Activated CD4-positive, alpha-beta T cell treated with anti-CD3 and anti-CD28 coated beads, Interleukin-2, amount 10 ng/mL, durations not matched to agents 7 days and 5 days (primary cell): ENCODE measurements at places on chromosomes 12 and 14. TPM values are rescaled to one million over a fixed set of nuclear protein-coding genes. Genes with fewer than 3 reads are reported as not detected.

Gene GPR65
- 17.9 TPM for total RNA-seq

Gene CLEC2B
- 61.4 TPM for total RNA-seq

Gene LMNTD1
- total RNA-seq: not detected

Gene GUCY2C
- not detected for total RNA-seq

Gene RERGL
- total RNA-seq: not detected

Gene C12orf54
- not detected for total RNA-seq

Gene PPP4R4
- 3.7 TPM for total RNA-seq

Gene NRXN3
- total RNA-seq: not detected

Gene NFE2
- total RNA-seq: not detected

Gene OTX2
- not detected for total RNA-seq

Gene PROX2
- total RNA-seq: not detected

Gene BCDIN3D
- total RNA-seq: 8.7 TPM

Gene SYT1
- total RNA-seq: not detected

Gene TMEM179
- total RNA-seq: not detected

Gene RD3L
- not detected for total RNA-seq

Gene C14orf132
- 1.5 TPM for total RNA-seq

DNA sequence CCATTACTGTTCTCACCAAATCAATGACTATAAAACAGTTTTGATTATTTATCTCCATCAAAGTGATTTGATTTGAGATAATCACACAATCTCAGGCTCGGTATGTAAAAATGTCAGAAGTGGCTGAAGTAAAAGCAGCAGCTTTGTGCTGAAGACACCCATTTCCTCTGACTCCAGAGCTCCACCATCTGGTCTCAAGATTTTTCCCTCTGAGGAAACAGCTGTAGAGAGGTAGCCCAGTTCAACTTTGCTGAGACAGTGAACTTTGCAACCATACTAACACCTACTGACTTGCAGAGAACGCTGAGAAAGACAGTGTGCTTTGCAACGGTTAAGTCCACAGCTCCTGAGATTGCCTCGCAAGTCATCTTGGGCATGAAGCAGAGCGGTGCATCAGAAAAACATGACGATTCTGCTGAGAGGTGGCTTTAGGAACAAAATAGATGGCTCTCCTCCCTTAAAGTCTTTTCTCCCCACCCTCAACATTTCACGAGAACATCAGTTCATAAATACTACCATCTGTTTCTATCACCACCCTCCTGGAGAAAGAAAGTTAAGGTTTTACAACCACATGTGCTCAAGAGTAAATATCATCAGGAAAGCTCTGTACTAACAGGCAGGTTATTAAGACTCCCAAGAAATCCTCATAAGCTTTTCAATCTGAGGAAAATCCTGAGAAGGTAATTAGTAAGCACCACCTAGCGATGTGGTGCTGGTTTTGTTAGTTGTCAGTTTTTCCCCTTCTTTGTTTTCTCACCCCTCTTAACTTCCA lies 34.8 kb downstream of the HIGD1C start:
- DNase-seq: peak; percentile 57

DNA sequence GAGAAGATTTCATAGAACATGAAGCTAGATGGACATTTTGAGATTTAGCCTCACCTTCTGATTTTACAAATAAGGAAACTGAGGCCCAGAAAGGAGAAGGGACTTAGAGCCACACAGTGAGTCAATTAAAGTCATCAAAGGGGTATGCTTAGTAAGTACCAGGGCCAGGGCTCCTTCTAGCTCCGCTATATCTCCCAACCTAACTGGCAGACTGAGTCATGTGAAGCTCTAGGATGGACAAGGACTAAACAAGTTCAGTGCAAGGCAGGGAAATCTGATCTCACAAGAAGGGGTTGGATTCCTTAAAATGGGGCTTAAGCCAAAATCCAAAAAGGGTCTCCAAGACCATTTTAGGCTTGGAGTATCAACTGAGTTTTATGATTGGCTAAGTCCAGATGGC lies 215.8 kb downstream of the PHLDA1 start:
- no peak for DNase-seq

DNA sequence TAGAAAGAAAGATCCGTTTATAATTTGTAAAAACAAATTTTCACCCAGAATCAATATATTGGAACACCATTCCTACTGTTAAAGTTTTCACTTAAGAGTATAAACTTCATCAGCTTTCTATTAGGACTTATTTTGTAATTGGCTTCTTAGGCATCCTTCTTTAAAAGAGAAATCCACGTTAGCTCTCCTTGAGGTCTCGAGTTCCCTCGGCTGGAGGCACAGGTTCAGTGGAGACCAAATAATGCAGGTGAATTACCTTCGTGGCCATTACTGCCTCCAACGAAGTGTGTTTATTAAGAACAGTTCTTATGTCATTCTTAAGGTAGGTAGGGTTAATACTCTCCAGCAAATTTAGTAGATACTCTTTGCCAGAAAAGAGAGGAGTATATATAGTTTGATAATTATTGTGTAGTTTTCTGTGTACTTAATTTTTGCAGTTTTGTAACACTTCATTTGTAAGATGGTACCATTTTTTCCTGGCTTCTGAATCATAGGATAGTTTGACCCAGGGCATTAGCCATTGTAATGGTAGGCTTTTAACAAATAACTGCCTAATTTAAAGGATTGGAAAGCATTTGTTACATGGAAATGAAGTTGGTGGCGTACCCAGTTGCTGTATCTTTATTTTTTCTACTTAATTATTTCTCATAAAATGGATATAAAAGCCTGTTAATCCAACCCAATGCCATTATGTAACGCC lies 2.2 kb downstream of the CALM1 start:
- DNase-seq: no peak

DNA sequence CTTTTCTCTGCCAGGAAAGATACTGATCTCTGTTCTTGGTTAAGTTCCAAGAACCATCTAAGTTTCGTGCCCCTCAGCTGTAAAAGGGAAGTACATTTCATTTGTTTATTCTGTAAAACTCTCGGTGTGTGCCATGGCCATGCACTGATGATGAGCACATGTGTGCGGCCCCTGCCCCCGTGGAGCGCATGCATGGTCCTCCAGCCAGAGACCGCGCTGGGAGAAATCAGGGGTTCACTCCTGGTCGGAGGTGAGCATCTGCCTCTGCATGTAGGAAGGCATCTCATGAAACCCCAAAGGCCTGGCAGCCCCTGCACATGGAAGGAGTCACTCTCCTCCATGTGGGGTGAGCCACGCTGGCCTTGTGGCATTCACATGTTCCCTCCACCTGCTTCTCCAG lies 102.5 kb upstream of the RTL1 start:
- no peak for DNase-seq

GRCh38 chr12:116597886-116598285 lies 38.7 kb downstream of the MAP1LC3B2 start:
- no peak for DNase-seq

- DNase-seq: peak; percentile 31
These were observed 229.8 kb upstream of the LRIG3 start for GRCh38 chr12:59149995-59150642.

GRCh38 chr12:105485921-105486320 lies 155.4 kb downstream of the C12orf75 start:
- no peak for DNase-seq

DNA sequence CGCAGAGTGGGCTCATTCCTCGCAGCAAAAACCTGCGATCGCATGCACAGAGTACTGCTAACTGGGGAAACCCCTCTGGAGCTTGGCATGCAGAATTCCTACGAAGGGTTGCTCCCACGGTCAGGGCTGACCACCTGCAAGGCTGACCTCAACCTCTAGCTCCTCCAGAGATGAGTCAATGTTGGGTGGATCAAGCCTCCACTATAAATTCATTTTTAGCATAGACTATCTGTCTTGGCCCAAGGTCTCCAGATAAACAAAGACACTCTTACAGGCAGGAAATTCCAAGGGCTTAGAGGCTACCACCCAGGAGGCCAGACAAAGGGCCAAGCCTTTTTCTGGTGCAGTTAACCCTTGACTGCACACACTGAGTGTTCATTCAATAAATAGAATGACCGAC lies 296.5 kb downstream of the TMEM132D start:
- DNase-seq: no peak

DNA sequence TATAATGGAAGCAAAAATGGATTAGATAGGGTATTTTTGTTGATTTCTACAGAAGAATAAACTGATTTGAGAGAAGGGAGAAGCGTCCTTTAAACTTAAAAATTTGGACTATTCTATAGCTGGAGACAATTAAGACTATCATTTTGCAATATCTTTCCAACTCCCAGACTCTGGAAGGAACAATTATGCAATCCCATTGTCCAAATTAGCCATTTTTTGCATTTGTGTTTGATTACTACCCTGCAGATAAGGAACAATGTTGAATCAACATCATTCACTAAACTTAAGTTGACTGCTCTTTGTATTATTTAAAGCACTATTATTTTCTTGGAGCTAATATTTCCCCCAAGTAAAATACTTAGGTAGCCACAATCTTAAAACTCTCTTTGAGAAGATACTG lies 34.8 kb upstream of the SELPLG start:
- no peak for DNase-seq

GRCh38 chr12:44616402-44616801 lies 259.7 kb downstream of the NELL2 start:
- DNase-seq: no peak

DNA sequence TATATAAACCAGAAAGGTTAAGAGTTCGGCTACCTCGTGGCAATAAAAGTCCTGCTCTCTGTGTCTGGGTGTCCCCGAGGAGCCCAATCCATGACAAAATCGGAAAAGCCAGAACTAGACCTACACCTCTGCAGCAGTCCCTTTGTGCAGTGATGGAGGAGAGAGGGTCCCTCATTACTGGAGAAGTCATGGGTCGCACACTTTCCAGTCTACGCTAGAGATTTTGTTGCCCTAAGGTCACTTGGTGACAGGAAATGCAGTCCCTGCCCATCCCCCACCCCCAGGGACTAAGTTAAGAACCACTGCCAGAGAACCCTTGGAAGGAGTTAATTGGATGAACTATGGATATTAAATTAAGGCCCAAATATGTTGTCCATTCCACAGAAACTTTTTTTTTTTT lies 104.4 kb upstream of the ATF7IP start:
- DNase-seq: no peak

DNA sequence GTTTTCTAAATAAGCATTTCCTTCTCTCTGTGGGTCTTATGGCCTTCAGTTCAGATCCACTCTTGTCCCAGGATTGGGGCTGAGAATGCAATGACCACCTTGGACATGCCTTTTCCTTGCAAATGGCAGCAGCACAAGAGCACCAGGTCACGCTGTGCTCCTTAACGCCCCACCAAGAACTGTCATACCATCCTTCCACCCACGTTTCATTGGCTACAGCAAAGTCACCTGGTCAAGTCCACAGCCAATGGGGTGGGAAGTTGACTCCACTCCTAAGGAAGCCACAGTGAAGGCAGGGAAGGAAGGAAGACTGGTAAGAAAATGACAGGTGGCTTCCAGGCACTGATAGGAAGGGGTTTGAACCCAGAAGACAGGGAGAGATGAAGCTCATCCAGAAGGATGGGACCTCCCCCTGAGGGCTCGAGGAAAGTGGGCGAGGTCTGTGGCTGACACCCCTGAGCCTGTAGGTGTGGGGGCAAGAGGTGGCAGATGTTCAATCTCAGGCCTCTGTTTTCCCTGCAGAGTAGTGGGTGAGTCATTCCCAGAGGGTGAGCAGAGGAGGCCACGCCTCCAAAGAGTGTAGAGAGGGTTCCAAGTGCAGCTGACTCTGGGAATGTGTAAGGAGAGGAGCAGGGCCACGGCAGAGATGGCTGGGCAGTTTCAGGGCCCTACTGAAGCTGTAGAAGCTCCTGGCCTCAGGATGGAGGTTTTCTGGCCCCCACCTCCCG lies 113.5 kb upstream of the VRK1 start:
- DNase-seq: no peak

- DNase-seq: no peak
These were observed 282.8 kb downstream of the EGLN3 start for GRCh38 chr14:33668066-33668465.

DNA sequence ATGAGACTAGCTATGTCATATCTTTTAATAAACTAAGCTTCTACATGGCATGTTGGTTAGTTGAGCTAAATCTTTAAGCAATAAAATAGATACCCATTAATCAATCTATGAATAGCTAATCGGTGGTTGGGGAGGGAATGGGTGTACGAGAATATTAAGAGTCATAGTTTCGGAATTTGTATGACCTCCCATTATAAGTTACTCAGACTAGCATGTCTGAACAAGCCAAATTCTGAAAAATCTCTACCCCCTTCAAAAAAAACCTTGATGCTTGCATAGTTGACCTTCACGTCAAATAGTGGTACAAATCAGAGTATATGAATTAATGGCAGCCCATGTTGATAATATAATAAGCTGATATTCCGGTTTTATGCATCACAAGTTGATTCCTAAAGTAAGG lies 60.0 kb downstream of the PLEKHG7 start:
- DNase-seq: no peak

- no peak for DNase-seq
These were observed 143.6 kb downstream of the DUSP6 start for GRCh38 chr12:89208661-89209096.

GRCh38 chr12:90020014-90020413 lies 311.4 kb upstream of the ATP2B1 start:
- no peak for DNase-seq

- DNase-seq: no peak
These were observed 184.4 kb upstream of the HIF1A start for GRCh38 chr14:61510736-61511557.

- DNase-seq: no peak
These were observed 345.8 kb downstream of the CCDC91 start for GRCh38 chr12:28536088-28536487.

- no peak for DNase-seq
These were observed 839.1 kb upstream of the FOXG1 start for GRCh38 chr14:27927519-27927918.
